Amygdala (tissue), 56 donors: ENCODE measurements at places on chromosomes 16 and 17.
A peak's percentile ranks its signal among the peaks of the same experiment; 100 is the strongest.

GRCh38 chr17:74429604-74430384 is 2.1 kb upstream of the GPRC5C start:
- no peak for DNase-seq

DNA sequence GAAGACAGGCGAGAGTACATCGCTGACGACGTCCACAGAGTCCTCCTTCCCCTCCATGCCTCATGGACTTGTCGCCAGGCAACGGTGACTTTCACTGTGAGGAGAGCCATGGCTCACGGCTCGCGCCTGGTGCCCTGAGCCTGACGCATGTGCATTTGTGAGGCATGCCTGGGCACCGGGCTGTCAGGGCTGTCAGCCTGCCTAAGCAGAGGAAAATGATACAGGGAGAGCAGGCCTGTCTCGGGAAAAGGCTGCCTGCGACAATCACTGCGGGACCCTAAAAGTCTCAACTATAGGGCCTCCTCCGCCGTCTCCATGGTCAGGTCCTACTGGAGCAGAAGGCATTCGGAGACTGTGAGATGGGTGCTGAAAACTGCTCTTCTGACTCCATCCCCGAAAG is 135.5 kb upstream of the WSB1 start:
- DNase-seq: no peak

DNA sequence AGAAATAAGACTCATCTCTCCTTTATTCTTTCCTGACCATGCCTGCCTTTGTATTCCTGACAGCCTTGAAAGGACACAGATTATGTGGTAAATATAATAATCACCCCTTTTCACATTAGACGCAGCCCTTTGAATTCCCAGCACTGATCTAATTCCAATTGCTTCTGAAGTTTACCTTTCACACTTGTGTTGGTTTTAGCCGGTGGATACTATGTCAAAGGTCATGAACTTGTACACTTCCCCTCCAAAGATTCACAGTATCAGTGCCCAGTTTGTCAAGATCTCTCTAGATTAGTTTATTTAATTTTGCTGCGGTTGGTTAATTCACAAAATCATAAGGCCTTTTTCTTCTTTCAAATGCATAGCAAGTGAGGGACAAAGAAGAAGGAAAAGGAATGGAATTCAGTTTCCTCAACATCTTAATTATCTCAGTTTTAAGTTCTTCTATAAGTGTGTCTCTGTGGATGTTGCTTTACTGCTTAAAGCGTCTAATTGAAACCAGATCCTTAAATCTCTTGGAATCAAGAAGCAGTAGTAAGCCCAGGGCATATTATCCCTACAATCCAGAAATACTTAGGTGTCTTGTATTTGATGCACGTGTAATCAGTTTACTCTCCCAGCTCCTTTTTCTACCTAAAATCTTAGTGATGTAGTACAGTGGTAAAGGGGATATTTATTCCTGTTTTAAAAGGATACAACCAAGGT is 174.3 kb upstream of the TBX2 start:
- DNase-seq: no peak

GRCh38 chr17:68600931-68601564 is at the start of gene FAM20A:
FAM20A (minus strand) TSS chr17:68601367; CDS start chr17:68600666, 701 bp downstream.
- DNase-seq: no peak

- no peak for DNase-seq
Observed at GRCh38 chr16:495127-495748, 32.3 kb upstream of the CAPN15 start.

DNA sequence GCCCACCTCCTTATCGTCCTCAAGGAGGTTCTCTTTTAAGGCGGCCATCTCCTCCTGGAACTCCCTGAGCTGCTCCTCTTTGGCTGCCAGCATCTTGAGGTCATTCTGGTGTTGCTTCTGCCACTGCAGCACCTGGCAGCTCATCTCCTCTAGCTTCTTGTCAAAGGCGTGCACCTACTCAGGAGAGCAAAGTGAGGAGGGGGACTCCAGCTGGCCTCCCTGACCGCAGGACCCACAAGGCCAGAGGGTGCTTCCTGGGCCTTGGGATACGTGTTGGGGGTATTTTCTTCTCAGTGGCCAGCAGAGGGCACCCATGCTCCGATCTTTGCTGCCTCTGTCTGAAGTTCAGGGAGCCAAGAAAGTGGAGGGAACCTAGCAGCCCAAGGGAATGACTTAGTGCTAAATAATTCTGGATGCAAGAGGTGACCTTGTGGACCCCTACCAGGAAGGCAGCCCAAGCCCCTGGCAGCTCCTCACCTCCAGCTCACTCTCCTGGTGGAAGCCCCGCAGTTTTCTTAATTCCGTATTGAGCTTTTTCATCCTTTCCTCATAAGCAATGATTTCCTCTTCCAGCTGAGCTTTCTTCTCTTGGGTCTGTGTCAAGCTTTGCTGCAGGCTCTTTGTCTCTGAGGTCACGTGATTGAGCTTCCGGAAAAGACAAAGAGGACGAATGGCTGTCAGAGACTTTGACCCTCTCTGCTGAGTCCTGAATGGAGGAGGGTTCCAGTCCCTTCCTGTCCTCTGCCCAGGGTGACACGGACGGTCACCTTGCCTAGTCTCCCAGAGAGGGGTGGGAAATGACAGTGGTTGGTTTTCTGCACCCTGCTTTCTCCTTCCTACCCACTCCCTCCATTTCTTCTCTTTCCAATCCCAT is 31.4 kb downstream of the DHX38 start:
- peak; percentile 63 for DNase-seq

DNA sequence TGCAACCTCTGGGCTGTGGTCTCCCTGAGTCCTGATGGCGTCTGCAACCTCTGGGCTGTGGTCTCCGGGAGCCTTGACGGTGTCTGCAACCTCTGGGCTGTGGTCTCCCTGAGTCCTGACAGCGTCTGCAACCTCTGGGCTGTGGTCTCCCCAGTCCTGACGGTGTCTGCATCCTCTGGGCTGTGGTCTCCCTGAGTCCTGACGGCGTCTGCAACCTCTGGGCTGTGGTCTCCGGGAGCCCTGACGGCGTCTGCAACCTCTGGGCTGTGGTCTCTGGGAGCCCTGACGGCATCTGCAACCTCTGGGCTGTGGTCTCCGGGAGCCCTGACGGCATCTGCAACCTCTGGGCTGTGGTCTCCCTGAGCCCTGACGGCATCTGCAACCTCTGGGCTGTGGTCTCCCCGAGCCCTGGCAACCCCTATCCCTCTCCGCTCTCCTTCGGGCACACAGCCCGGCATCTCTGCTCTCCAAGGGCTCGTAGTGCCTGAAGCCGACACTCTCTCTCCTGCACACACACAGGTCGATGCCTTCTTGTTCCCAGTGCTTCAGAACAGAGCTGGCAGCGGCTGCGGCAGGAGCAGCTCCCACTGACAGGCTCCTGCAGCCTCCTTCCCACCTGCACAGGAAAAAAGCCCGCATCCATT is 45.6 kb downstream of the METRNL start:
- no peak for DNase-seq

DNA sequence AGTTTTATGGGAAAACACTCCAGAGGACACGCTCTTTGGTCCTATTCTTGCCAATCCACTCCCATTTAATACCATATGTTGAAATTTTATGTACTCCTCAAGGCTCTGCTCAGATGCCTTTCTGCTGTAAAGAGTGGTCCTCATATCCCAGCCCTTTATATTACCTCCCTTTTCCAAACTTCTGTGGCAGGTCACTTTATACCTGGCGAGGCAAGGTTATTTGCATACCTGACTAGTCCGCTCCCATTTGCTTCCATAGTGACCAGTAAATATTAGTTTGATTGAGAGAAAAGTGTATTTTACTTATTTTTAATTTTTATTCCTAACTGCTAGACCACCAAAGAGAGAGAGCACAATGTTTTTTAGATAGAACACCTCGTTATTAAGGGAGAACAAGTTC is 17.3 kb downstream of the KRT12 start:
- no peak for DNase-seq

DNA sequence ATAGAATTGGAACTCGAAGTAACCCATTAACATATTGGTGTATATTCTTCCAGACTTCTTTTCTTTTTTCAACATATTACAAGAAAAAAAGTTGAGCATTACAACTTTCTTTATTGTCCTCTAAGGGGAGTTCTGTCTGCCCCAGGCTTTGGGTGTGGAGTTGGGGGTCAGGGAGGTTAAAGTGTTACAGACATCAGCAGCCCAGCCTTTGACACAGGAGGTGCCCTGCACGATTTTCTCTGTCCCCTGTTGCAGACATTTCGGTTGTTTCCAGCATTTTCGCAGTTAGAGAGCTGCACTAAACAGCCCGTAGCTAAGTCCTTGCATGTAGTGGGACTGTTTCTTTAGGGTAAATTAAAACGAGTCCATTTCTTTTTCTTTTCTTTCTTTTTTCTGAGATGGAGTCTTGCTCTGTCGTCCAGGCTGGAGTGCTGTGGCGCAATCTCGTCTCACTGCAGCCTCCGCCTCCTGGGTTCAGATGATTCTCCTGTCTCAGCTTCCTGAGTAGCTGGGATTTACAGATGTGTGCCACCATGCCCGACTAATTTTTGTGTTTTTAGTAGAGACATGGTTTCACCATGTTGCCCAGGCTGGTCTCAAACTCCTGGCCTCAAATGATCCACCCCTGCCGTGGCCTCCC is 13.4 kb upstream of the ADCY7 start:
- DNase-seq: no peak

- DNase-seq: no peak
Observed at GRCh38 chr16:10876315-10876714, 687 bp upstream of the CIITA start.

- no peak for DNase-seq
Observed at GRCh38 chr17:63626551-63627180, 4.4 kb downstream of the MAP3K3 start.

- DNase-seq: no peak
Observed at GRCh38 chr16:9556949-9557665, 465.7 kb downstream of the HAPSTR1 start.

- DNase-seq: no peak
Observed at GRCh38 chr16:1117176-1117900, 21.3 kb upstream of the C1QTNF8 start.

DNA sequence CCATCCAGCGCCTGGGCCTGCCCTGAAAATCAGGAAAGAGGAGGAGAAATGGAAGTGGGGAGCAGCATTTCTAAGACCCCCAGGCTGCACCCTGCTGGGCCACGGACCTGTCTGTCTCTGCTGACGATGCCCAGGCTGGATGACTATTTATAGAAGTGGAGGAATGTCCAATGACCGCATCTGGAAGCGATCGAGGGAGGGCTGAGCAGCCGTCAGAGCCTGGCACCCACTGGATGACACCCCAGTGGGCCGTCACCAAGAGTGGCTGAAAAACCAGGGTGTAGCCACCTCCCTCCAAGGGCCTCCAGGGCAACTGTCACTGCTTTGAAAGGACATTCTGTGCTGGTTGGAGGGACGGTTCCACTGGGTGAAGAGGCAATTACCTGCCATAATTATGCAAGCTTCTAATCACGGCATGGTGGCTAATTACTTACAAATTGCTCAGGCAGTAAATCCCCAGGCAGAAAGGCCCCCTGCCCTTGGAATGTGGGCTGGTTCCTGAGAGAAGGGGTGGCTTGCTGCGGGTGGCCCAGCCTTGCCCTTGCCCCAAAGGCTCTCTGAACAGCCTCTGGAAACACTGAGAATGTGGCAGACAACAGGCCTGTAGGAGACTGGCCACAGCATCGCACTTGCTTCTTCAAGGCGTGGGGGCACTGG is 332.1 kb downstream of the C16orf95 start:
- DNase-seq: no peak

GRCh38 chr17:47210105-47210504 is 957 bp downstream of the MYL4 start:
- DNase-seq: no peak
